ENCODE measurements at places on chromosomes 1 and 21.

GRCh38 chr21:46202592-46203202 is 18.4 kb upstream of the SPATC1L start:
- no peak for DNase-seq

GRCh38 chr1:154856049-154856448 is 14.0 kb downstream of the KCNN3 start:
- no peak for DNase-seq

DNA sequence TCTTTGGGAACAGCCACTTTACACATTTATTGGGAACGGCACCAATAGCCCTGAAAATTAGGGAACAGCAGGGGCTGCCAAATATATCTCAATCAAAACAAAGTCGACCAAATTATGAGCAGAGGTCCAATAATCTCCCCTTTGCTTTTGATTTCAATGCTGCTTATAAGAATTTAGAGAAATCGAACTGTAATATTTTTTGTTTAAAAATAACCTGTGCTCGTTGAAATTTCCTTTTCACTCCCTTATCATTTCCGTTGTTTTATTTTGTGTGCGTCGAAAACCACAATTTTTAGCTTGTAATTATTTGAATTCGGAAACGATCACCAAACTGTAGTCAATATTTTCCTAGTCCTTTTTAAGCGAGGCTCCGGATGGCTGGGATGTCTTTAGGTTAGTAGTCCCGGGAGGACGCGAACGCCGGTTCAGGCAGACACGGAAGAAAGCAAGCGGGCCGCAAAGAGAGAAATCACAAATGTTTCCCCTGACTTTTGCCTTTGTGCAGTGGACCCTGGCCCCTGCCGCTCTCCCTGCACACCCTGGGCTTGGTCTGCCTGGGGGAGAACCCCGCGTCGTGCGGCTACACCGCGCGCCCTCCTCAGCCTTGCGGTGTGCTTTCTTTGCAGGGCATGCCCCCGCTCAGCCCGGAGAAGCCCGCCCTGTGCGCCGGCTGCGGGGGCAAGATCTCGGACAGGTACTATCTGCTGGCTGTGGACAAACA is 2.3 kb downstream of the LHX9 start:
- no peak for DNase-seq

- no peak for DNase-seq
Observed at GRCh38 chr1:185260611-185261010, 56.4 kb downstream of the IVNS1ABP start.

DNA sequence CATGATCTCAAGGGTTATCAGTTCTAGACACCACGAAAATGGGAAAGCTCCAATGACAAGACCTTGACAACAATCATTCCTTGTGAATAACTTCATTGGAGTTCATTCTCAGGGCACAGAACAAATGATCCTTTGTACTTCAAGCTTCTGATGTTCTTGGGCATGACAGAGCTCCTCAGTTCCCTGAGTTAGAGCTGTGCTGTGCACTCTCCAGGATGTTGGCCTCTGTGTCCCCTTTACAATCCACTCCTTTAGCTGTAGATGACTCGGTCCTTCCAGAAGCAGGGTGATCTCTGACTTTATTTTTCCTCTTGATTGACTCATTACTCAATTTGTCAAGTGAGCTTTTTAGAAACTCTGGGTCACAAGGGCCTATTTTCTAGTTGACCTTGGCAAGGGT is 3.9 kb upstream of the FAM78B start:
- no peak for DNase-seq

DNA sequence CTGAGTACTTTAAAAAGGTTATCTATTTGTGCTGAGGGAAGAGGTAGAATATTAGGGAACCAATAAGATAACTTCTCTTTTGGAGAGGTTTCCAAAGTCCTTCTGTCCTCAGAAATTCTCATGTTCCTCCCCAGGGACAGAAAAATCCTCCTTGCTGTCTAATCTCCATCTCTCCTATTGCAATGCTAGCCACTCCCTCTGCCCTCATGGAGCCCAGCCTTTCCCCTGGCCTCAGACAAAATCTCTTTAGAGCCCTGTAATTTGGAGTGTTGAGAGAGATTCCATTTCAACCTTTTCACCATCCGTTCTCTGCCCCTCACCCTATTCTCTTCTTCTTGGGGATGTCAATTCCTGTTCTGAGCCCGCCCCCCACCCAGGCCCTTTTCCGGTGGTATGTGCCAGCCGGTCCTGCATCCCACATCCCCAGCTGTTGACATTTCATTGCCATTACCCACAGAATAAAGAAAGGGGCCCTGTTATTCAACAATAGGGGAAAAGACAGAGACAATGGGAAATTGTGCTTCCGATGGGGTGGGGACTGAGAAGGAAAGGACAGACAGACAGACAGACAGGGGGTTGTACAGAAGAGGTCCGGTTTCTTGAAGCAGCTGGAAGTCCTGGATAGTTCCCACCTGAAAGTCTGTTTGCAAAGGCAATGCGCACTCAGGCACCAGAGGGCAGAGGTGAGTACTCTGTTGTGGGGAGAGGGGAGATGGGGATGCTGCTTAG is at the start of gene HAPLN2:
Gene HAPLN2, plus strand, starts transcription at position 563 of the 729 bp plus-strand sequence. CDS start 4,076 bp downstream, outside the sequence.
- no peak for DNase-seq

GRCh38 chr21:42680429-42680828 is 27.0 kb downstream of the PDE9A start:
- DNase-seq: no peak

- DNase-seq: no peak
Observed at GRCh38 chr21:33021667-33022066, 4.1 kb upstream of the OLIG2 start.

DNA sequence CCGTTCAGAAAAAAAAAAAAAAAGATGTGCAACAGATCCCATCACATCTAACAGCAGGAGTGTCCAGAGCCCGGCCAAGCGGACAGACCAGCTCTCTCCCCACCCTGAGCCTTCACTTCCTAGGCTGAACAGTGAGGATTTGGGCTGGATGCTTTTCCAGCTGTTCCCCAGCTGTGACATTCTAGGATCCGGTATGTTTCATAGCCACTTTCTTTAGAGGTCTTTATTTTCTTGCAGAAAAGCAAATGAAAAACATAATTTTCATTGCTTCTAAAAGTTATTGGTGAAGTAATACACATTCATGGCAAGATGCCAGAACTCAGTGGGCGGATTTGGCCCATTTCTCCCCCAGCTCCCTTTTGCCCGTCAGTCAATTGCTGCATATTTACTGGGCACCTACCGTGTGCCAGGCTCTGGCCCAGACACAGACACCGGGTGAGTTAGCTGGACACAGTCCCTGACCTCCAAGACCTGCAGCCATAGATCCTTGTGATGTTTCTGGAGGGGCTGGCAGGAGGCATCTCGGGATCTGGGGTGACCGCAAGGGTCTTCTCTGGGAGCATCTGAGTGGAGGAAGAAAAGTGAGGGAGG is 213.7 kb upstream of the VAMP3 start:
- no peak for DNase-seq

GRCh38 chr1:107318932-107319331 is 178.1 kb downstream of the NTNG1 start:
- DNase-seq: no peak

GRCh38 chr1:15736038-15736891 is at the start of gene SLC25A34:
TSS of gene SLC25A34 (plus strand) at chr1:15736258. CDS start at chr1:15736486, 228 bp downstream.
- no peak for DNase-seq

DNA sequence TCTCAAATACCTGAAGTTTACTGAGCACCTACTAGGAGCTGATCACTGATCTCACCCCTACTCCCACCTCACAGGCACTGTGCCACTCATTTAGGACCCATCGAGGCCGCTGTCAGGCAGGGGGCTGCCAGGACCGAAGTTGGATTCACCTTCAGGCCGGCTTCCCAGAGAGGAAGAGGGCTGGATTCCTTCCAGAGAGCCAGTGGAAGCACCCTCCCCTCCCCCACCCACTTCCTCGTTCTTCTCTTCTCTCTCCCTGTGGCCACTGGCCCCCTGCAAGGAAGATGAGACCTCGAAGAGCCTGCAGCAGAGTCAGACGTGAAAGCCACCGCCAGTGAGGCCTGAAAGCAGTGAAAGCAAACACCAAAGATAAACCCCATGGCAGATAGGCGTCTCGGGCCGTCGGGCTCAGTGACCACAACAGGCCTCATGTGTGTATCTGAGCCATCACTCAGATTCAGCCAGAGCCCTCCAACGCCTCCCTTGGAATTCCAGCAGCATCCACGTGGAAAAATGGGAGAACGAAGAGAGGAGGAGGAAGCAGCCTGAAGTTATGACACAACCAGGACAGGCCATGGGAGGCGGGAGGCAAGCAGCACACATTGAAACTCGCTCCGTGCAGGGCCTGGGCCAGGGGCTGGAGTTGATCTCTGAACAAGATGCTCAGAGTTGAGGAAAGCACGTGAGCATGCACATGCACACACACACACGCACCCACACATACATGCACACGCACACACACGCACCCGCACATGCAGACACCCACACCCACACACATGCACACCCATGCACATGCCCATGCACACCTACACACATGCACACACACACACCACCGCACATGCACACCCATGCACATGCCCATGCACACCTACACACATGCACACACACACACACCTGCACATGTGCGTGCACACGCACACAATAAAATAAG is 6.2 kb upstream of the AGTRAP start:
- DNase-seq: peak; percentile 16

DNA sequence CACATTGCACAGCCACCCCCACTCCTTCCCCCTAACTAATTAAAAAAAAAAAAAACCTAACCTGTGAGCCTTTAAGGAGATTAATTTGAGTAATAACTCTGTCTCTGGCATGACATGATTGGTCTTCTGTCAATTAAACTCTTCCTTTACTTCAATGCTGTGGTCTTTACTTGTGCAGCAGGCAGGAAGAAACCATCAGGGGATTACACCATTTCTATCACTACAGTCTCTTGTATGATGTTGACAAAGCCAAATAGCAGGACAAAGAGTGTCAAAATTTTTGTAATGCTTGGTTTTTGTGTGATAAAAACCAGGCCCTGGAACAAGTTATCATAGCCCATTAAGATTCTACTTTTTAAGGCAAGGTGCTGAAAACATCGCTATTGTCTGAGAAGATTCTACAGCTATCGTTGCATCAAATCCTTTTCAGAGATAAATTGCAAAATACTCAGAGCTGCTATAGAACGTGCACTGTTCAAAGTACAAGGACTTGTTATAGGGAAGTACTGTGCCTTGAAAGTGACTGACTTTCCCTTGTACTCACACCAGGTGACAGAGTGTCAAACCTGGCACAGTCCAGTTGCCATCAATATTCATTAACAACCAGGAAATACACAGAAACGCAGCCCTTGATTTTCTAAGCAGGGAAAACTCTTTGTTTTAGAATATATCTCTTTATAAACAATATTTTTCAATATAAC is 37.7 kb downstream of the LHX9 start:
- no peak for DNase-seq

- no peak for DNase-seq
Observed at GRCh38 chr1:61782771-61783170, 40.5 kb downstream of the PATJ start.

- no peak for DNase-seq
Observed at GRCh38 chr21:45748593-45748992, 105.1 kb downstream of the PCBP3 start.

DNA sequence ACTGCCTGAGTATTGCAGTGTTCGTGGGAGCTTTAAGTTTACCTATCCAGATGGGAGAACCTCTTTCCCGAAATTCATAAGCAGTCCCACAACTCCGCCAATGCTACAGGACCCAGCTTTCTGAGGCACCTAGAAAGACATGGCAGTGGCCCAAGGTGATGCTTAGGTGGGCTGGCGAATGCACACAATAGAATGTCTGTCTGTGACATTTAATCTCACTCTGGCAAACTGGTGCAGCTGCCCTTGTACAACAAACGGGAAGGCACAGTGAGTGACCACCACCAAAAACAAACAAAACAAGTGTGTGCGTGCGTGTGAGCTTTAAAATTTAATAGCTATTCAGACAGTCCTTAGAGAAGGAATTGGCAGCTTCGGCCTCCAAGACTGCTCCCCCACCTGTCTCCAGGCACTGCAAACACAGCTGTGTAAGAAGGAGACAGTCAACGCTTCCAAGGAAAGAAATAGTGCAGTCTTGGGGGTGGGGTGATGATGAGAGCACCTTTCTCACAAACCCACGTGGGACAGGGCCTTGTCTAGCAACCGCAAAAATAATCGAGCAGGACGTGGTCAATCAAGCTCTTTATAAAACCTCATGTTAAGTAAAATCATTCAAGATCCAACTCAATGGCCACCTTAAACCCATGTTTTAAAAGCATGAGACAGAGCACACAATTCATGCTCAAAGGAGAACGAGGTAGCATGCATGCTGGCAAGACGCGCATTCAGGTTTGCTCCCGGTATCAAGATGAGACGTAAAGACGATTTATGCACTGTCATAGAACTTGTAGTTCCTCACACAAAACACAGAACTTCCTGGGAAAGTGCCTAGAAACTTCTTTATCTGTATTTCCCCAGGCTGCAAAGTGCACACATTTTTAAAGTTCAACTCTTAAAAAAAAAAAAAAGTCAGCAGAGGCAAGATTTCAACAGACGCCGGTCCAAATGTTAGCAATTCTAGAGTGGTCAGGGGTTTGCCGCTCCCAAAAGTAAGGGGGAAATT is 84.1 kb downstream of the TM2D1 start:
- DNase-seq: peak; percentile 26

- DNase-seq: peak; percentile 37
Observed at GRCh38 chr1:58035523-58035922, 511.0 kb downstream of the OMA1 start.

DNA sequence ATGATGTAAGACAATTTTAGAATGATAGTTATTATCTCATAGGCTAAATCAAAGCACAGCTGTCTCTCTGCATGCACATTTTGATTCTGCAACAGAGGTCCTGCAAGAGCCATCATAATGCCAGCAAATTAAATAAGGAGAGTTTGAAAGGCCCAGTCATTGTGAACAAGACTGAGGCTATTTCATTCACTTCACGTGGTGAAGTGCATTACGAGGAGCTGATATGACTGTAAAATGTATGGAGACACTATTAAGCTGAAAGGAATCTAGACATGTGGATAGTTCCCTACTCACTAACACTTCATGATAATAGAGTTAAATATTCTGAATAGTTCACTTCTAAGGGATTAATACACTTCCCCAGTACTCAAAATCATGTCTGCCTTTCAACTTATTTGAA is 299.0 kb downstream of the SMYD3 start:
- peak; percentile 10 for DNase-seq

DNA sequence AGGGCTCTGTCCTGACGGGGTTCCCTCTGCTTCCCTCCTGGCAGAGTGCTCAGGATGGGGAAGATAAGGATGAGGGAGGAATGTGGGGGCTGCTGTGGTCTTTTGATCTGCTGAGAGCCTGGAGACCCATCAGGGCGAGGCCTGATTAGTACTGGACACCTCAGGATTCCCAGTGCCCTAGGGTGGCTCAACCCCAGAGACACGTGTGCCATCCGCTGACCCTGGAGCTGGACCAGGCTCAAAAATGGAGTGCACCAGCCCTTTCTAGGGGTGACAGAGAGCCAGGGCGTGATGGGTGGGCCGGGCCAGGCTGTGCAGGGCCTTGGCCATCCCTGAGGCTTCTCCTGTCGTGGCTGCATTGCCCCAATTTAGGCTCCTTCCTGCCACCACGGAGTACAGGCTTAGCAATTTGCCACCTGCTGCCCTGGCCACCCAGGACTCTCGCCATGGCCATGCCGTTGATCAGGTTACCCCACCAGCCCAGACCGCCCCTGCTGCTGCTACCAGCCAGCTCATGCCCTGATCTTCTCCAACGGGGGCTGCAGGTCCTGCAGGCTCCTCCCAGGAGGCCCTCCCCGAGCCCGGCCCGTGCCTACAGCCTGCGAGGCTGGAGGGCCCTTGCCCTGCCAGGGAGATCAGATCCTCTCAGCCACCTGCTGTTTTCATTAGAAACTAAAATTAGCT is 9.5 kb downstream of the WNT4 start:
- no peak for DNase-seq
